ENCODE measurements at places on chromosomes 1 and 21.

GRCh38 chr1:40308036-40308727 lies 8.9 kb downstream of the COL9A2 start:
- no peak for DNase-seq

GRCh38 chr1:233730809-233731208 lies 116.9 kb downstream of the KCNK1 start:
- DNase-seq: no peak

- DNase-seq: no peak
Observed at GRCh38 chr1:156859523-156860112, 701 bp upstream of the INSRR start.

DNA sequence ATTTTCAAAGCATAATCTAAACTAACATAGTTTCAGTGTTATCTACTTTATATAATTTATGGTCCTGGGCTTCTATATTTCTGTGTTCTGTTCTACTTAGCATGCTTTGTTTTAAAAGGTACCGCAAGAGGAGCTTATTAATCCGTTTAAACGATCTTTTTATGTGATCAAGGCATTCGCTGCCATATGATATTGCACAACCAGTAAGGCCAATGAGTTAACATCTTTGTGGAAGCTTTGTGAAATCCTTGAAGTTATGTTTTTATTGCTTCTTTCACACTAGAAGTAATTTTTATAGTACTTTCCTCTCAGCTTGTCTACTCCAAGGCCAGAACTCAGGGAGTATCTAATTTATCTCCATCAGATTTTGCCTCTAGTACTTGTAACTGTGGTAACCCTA lies 8.9 kb downstream of the LRRC8C start:
- no peak for DNase-seq

DNA sequence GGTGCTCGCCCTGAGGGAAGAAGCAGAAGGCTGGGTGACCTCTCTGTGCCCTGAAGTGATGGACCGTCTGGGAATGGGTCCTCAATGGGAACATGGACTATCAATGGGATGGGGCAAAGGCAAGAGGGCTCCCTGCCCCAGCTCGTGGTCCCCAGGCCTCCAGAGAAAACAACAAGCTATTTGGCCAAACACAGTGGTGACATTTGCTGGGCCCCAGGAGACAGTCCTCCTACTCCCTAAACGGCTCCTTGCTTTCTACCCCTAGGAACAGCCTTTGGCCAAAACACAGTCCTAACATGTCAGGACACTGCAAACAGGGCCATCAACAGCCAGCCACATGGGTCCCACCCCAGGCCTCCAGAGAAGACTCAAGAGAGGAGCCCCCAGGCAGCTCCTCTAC lies 102.8 kb downstream of the RAVER2 start:
- no peak for DNase-seq

GRCh38 chr1:6869545-6869944 lies 84.3 kb downstream of the CAMTA1 start:
- no peak for DNase-seq

DNA sequence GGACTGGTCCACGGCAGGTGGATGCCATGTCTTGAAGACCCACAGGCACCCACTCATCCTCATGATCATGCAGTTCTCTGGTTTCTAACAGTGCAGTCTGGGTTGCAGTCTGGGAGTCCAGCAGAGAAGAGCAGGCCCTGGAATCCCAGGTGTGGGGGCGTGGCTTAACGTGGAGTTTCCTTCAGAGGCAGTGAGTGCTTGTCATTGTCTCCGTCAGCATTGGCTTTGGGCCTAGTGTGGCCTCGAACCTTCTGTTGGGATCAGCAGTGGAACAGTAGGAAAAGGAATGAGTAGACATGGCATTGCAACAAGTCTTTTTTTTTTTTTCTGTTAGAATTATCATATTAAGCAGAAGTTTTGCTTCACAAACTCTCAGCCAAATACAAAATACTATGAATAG lies 12.8 kb downstream of the LGALS8 start:
- no peak for DNase-seq

- DNase-seq: no peak
Observed at GRCh38 chr1:211737115-211738035, 62.0 kb upstream of the NEK2 start.

DNA sequence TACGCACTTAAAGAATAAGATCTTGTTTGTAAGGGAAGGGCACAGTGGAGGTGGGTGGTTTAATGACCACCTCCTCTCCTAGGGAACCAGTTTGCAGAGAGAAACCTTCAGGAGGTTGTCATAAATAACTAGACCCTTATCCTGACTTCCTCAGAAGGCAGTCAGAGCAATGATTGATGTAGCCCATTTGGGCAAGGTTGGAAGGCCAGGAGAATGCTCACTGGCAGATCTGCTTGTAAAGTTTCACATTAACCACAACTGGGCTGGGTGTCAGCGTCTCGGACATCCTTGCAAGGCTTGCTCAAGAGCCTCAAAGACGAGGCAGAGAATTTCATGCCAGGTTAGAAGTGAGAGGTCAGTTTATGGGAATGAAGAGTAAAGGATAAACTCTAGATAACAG lies 87.6 kb upstream of the TRABD2B start:
- no peak for DNase-seq

DNA sequence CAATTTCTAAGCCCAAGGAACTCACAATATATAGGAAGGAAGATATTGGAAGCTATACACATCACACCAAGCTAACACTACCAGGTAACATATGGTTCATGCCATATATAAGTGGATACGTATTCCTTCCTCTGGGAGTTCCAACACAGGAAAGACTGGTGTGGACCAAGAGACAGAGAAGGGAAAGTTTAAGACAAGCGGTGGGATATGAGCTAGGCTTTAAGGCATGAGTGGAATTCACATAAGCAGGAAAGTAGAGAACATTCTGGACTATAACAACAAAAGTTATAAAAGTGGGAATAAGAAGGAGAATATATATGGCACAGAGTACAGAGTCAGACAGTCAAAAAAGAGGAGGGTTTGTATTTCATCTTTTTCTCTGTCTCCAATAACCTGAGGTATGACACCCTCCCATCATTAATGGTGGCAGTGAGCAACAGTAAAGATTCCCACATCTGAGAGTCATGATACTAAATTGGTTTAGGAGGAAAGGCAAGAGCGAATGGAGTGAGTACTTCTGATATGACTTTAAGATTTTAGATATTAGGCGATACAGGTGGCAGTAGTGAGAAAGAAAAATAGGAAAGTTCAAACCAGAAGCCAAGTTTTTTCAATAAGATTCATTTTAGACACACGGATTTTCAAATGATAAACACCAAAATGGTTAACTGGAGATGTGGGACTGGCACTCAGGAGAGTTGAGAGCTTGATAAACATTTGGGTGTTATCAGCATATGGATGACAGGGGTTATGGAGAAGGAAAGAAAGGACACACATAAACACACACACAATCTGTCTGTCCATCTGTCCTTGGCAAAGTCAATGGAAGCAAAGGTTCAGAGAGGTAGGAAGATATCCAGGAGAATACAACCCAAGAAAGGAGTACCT lies 87.4 kb upstream of the TTC39A start:
- no peak for DNase-seq

DNA sequence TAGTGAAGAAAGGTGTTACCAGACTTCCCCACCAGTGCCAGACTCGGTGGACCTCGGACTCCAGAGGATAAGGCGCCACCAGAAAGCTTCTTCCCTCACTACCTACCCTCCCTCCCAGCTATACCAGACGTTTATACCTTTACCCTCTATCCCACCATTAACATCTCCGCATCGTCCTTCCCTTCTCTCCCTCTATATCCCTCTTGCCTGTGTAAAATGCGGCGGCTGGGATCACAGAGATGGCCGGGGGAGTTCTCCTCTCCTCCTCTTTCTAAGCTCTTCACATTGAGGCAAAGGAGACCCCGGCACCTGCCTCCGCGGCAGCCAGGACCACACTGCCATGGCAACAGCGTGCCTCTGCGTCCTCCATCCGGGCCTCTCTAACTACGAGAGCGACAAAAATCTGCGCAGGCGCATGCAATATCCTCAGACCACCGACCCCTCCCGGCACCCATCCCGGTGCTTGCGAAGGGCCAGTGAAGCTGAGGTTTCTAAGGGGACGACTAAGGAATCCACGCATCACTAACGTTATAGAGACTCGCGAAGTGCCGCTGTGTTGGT lies at the start of gene CCDC181:
CCDC181 (minus strand) TSS at position 394 of the 561 bp plus-strand sequence. CDS start 2,547 bp downstream, outside the sequence.
- DNase-seq: peak; percentile 5

DNA sequence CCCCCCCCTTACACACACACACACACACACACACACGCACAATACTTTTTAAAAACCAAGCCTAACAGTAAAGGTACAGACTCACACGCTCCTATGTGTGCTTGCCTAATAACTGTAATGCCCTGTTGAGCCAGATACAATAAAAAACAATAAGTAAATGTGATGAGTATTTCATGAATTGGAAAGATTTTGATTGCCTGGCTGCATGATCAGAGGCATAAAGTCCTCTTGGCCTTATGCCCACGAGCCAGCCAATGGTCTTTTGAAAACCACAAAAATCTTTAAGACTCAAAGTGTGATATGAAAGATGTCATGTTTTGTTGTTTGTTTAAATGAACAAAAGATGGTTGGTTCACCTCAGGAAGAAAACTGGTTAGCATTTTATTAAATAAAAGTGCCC lies 441.9 kb upstream of the ZRANB2 start:
- no peak for DNase-seq

DNA sequence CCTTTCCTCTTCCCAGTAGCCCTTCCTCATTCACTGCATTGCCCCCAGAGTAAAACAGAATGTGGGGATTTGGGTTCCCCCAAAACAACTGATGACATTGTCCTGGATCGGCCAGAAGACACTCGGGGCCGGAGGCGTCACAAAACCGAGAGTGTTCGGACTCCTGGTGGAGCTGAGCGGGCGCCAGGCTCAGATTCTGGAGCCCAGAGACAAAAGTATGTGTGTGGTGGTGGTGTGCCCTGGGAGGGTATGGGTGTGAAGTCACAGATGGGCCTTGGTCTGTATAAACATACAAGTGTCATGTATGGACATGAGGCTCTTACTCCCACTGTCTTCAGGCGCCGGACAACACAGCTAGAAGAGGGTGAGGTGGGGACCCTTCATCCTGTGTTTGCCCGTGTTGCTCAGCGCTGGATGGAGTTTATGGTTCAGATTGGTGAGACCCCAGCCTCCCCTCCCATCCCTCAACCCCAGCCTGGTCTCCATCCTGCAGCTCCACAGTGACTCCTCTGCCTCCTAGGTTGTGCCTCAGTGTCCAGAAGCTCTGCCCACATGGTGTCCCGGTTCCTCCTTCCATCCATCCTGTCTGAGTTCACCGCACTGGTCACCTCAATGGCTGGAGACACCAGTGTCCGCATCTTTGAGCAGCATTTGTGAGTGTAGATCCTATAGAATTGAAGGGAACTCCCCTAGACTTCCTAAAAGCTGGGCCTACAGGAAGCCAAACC lies 12.4 kb downstream of the HYI start:
- DNase-seq: no peak

GRCh38 chr1:27423709-27424108 lies 31.3 kb downstream of the GPR3 start:
- no peak for DNase-seq

- no peak for DNase-seq
Observed at GRCh38 chr21:26961698-26962097, 5.2 kb downstream of the ADAMTS5 start.

DNA sequence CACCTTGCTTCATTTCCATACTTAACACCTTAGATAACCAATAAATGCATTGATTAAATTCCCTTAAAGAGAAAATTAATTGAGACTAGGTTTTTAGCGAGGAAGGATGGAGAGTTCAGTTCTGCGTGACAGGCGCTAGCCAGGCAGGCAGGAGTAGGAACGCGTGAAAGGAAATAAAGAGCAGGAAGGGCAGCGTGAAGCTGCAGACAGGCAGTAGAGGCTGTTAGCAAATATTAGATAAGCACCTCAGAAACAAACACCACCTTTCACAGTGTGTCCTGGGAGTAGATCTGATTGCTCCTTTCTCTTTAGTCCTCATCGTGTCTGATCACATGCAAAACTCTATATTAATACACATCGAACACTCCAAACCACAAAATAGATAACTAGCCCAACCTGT lies 282.7 kb upstream of the ADGRL2 start:
- no peak for DNase-seq

DNA sequence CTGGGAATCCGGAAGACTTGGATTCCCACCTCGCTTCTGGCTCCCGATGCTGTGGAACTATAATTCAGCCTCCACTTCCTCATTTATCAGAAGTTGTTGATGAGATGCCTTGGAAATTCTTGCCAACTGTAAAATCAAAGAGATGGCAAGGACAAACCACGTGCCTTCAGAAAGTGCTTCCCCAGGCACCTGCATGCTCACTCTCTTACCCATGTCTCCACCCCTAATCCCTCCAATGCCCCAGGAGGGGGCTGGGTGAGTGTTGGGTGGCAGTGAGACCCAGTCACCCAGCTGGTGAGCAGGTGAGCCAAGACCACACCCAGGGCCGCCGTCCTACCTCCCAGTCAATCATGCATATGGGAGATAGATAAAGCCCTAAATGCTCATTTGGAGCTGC lies 160.8 kb downstream of the PSMG1 start:
- no peak for DNase-seq

- DNase-seq: no peak
Observed at GRCh38 chr1:53959664-53960250, 13.6 kb downstream of the LRRC42 start.

- DNase-seq: no peak
Observed at GRCh38 chr1:10866321-10867093, 70.1 kb upstream of the CASZ1 start.

GRCh38 chr1:209162651-209163050 lies 420.9 kb upstream of the CAMK1G start:
- DNase-seq: no peak

GRCh38 chr1:192703283-192704206 lies 67.6 kb downstream of the RGS13 start:
- no peak for DNase-seq

- DNase-seq: no peak
Observed at GRCh38 chr1:181383695-181384094, 99.6 kb upstream of the CACNA1E start.

- no peak for DNase-seq
Observed at GRCh38 chr1:196063294-196063693, 544.9 kb downstream of the KCNT2 start.

GRCh38 chr1:162113419-162113818 lies 43.9 kb downstream of the NOS1AP start:
- no peak for DNase-seq

DNA sequence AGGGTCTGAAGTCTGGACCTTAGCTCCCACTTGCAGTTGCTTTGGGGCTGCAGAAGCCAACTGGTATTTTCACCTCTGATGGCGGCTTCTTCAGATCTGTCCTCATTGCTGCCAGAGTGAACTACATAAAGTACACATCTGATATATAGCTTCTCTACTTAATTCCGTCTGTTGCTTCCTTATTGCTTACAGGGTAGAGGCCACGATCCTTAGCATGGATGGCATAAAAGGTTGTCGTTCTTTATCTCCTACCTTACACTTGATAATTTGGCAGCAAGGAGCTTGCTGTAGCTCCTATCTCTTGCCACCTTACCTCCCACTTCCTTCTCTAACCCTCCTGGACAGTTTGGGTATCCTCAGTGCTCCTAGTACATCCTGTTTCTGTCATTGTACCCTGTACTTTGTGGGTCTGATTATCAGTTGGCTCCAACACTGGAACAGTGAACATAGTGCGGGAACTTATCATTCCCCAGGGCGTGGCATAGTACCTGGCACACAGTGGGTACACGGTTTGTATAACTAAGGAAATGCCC lies 30.9 kb upstream of the NBL1 start:
- no peak for DNase-seq

- DNase-seq: no peak
Observed at GRCh38 chr1:71785000-71785399, 497.3 kb downstream of the NEGR1 start.

GRCh38 chr1:235375919-235376605 lies 8.8 kb downstream of the TBCE start:
- no peak for DNase-seq
